ENCODE measurements at places on chromosomes 4 and X.

GRCh38 chrX:9844936-9845577 lies 58.8 kb downstream of the SHROOM2 start:
- DNase-seq, result no peak

GRCh38 chr4:100582146-100582545 lies 64.3 kb upstream of the EMCN start:
- no peak for DNase-seq

- DNase-seq, result no peak
Observed at GRCh38 chr4:86152454-86152853, 207.4 kb downstream of the MAPK10 start.

DNA sequence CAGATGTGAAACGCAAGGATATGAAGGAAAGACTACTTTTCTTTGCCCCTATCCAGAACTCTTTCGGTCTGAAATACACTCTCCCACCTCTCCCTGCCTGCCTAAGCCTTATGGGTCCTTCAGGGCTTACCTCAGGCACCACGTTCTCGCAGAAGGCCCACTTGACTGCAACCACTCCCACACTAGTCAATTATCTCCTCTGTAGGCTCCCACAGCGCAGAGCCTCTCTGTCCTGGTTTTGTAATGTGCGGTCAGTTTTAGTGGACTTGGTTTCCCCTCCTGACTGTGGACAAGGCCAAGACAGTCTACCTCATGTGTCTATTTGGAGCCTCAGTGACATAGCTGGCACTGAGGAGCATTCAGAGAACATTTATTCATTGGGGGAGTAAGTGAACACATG lies 11.1 kb downstream of the CNGA2 start:
- DNase-seq, result no peak

- DNase-seq, result no peak
Observed at GRCh38 chrX:45845142-45845541, 644.5 kb upstream of the DIPK2B start.

GRCh38 chrX:39830414-39830813 lies 267.3 kb downstream of the BCOR start:
- DNase-seq, result no peak

- DNase-seq, result no peak
Observed at GRCh38 chr4:135192751-135193535, 991.4 kb upstream of the PABPC4L start.

DNA sequence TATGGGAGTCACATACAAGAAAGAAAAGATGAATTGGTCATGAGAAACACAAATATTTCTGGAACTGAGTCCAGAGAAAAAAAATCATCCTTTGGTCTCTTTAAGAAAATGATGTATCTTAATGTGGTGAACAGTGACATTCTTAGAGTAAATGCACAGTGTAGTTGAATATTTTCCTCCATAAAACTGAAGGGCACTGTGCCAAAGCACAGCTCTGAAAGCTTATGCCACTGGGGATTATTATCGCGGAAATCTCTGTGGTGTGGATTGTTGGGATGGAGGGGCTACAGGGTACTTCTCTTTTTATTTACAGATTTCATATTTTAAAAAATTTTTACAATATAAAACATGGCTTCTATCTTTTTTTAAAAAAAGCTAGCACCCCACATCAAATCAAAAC lies 908.1 kb downstream of the CCSER1 start:
- no peak for DNase-seq

GRCh38 chr4:25843340-25844097 lies 19.3 kb downstream of the SEL1L3 start:
- no peak for DNase-seq

Measured in activated T-helper 1 cell treated with anti-CD3 and anti-CD28 coated beads, Interleukin-2, amount 50 U/mL, for 16 hours (primary cell).